Spleen (tissue), 13 donors: ENCODE measurements at places on chromosomes 12 and 14. TPM values are rescaled to one million over a fixed set of nuclear protein-coding genes. Genes with fewer than 3 reads are reported as not detected.

RNASE1 gene
- total RNA-seq, result 438 TPM

CMA1 gene
- not detected for total RNA-seq

SLC10A1 gene
- not detected for total RNA-seq

SIX6 gene
- total RNA-seq, result not detected

MEG3 gene
- 130 TPM for total RNA-seq

DHRS2 gene
- total RNA-seq, result 10.7 TPM

CFAP73 gene
- total RNA-seq, result not detected

MARK3 gene
- total RNA-seq, result 102 TPM

TMEM229B gene
- 20.1 TPM for total RNA-seq

INHBE gene
- not detected for total RNA-seq

SMIM41 gene
- total RNA-seq, result 5.6 TPM

BMP4 gene
- 4.1 TPM for total RNA-seq

SOAT2 gene
- total RNA-seq, result 0.37 TPM

TAS2R19 gene
- 13.8 TPM for total RNA-seq

NPFF gene
- not detected for total RNA-seq

DIO2 gene
- total RNA-seq, result not detected

SLC25A47 gene
- total RNA-seq, result not detected

LPAR5 gene
- 16.9 TPM for total RNA-seq
